Caki2 (cell line): ENCODE measurements at places on chromosomes 16 and 17.

- DNase-seq, result no peak
Measured at GRCh38 chr17:61536422-61536955, 54.5 kb downstream of the NACA2 start.

DNA sequence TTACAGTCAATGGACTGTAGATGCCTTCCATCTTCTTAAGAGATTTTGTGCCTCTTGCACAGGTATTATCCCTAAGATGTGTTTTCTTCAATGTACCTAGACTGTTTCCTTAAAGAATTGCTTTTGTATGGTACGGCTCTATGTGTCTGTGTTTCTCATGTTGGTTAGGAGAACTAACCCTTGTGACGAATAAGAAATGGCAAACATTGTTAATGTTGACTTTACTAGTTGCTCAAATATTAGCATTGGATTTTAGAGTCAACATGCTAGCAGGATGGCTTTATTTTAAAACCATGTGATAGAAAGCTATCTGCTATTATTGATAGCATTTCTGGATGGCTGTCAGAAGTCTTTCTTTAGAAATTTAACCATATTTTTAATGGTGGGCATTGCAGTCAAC lies 34.5 kb downstream of the WWOX start:
- no peak for DNase-seq

- DNase-seq, result no peak
Measured at GRCh38 chr16:57601801-57602478, 26.5 kb upstream of the ADGRG1 start.

GRCh38 chr17:71460943-71461342 lies 659.9 kb upstream of the SOX9 start:
- peak; percentile 30 for DNase-seq

- no peak for DNase-seq
Measured at GRCh38 chr17:27386206-27387075, 69.8 kb upstream of the KSR1 start.

- no peak for DNase-seq
Measured at GRCh38 chr17:81409190-81409935, 14.1 kb downstream of the BAHCC1 start.

- DNase-seq, result no peak
Measured at GRCh38 chr16:61421111-61421510, 615.1 kb downstream of the CDH8 start.

DNA sequence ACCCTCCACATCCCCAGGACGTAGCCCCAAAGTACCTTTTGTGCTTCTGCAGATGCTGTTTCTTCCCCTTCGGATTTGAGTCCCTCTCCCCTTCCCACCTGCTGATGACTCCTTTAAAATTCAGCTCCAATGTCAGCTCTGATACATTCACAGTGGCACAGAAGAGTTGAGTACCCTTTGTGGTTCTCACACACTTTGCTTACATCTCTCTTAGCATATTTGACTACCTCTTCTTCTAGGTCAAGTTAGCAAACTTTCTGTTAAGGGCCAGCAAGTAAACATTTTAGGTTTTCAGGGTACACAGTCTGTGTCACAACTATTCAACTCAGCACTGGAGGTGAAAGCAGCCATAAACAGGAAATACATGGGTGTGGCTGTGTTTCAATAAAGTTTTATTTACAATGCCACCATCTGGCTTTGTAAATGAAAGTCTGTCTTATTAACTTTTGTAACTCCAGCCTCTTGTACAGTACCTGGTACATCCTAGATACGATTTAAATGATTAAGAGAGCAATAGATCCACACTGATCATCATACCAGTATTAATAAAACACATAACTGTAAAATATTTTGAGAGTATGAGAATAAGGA lies 161.7 kb downstream of the SOX9 start:
- DNase-seq, result no peak

- DNase-seq, result no peak
Measured at GRCh38 chr16:392450-393030, 4.5 kb upstream of the NME4 start.

GRCh38 chr17:8105957-8106398 lies 12.3 kb downstream of the ALOXE3 start:
- DNase-seq, result no peak

- no peak for DNase-seq
Measured at GRCh38 chr17:59000022-59000421, 106.7 kb downstream of the TRIM37 start.

GRCh38 chr16:15897121-15897780 lies 8.8 kb upstream of the CEP20 start:
- DNase-seq, result no peak

DNA sequence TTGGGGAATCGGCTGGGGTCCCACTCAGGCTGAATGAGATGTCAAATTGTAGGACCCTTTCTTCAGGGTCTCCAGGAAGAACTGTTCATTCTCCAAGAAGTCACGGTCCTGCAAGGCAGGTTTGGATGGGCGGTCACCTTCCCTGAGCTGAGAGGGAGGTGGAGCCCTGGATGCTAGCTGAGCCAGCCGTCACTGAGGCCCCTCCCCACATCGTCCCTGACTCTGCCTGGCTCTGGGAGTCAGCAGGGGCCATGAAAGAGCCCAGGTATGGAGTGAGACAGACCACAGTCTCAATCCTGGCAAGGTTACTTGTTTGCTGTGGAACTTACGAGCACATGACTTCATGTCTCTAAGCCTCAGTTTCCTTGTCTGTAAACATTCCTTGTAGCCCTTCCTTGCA lies 6.0 kb upstream of the MRPL38 start:
- no peak for DNase-seq

GRCh38 chr17:79562931-79563210 lies 48.0 kb downstream of the RBFOX3 start:
- no peak for DNase-seq

- DNase-seq, result peak; percentile 21
Measured at GRCh38 chr17:36072431-36073121, 8.5 kb downstream of the CCL18 start.

- no peak for DNase-seq
Measured at GRCh38 chr16:57998992-57999365, 1.5 kb downstream of the ZNF319 start.

GRCh38 chr16:22784690-22785214 lies 29.2 kb upstream of the HS3ST2 start:
- DNase-seq, result no peak

GRCh38 chr16:84660973-84661372 lies 12.7 kb downstream of the KLHL36 start:
- DNase-seq, result no peak

DNA sequence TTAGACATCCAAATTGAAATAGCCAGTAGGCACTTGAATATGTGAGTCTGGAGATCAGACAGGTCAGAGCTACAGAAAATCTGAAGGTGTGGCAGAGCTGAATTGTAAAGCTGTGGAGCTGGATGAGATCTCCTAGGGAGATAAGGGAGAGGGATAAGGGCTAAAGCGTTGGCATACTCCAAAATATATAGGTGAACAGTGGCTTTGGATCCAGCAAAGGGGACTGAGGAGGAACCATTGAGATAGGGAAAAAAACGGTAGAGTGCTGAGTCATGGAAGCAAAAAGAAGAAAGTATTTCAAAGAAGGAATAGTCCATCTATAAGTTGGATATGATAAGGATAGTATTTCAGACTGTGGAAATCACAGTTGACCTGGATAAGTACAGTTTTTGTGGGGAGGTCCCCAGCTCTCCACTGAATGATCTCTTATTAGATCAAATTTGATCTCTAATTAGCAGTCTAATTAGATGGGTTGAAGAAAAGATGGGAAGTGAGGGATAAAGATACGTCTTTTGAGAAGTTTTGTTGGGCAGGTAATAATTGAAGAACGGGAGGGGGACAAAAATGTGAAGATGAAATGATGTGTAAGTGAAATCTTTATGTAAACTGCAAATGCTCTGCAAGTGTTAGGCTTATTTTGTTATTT lies 587 bp upstream of the DBF4B start:
- peak; percentile 24 for DNase-seq

DNA sequence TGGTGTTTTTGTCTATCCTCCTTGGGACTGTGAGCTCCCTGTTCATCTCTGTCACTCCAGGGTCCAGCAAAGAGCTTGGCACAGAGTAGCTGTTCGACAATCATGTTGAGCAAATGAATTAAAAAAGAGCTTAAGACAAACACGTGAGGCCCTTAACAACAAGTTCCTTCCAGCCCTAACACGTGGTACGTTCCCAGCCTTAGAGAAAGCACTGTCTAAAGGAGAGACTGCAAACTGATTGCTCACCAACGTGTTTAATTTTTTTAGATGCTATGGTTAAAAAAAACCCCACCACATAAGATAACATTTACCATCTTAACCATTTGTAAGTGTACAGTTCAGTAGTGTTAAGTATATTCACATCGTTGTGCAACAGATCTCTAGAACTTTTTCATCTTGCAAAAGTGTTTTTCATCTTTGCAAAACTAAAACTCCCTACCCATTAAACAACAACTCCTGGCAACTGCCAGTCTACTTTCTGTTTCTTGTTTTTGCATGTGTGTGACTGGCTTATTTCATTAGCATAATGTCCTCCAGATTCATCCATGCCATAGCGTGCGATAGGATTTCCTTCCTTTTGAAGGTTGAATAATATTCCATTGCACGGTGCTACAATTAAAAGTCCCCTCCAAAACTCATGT lies 28.2 kb downstream of the LAT start:
- DNase-seq, result no peak

- no peak for DNase-seq
Measured at GRCh38 chr17:50981279-50981678, 115.1 kb upstream of the TOB1 start.

DNA sequence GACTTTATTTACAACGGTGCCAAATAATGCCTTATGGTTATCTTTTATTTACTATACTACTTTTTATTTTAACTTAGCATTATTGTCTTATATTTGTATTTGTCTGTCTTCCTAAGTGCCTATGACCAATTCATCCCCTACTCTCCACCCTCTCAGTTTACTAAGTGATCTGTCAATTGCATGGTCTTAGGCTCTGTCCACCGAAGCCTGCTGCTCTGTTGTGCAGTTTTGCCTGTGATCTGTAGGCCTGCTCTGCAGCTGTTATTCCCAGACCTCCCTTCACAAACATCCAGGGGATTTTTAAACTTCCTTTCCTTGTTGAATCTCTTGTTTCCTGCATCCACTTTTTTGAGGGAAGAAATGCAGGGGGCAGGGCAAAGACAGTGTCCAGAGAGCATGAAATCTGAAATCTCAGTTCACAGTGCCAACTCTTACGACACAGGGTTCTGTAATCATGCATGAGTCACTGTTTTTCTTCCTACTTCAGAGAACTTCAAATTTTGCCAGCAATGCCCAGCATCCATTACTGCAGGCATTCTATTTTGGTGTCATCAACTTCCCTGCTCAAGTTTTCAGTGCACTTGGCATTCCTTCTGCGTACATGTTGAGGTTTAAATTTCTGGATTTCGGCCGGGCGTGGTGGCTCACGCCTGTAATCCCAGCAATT lies 11.4 kb downstream of the SLFN5 start:
- DNase-seq, result peak; percentile 94

DNA sequence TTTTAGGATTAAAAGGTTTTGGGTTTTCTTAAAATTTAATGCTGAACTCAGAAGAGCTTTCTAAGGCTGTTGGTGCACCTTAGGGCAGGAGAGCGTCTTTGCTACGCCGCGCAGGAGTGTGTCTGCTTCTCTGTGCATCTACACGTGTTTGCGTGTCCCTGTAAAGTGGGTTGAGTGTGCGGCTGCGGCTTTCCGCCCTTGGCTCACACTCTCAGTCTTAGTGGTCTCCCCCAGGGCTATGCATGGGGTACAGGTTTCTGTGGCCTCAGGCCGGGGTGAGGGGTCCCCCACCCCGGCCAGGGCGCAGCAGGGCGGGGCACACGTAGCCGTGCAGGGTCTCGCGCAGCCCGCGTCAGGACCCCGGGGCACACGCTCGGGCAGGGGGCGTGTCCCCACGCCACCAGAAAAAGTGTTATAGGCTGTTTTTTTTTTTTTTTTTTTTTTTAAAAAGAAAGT lies 727 bp upstream of the TENT4B start:
- no peak for DNase-seq

- no peak for DNase-seq
Measured at GRCh38 chr17:66569572-66569971, 265.3 kb upstream of the CACNG5 start.

DNA sequence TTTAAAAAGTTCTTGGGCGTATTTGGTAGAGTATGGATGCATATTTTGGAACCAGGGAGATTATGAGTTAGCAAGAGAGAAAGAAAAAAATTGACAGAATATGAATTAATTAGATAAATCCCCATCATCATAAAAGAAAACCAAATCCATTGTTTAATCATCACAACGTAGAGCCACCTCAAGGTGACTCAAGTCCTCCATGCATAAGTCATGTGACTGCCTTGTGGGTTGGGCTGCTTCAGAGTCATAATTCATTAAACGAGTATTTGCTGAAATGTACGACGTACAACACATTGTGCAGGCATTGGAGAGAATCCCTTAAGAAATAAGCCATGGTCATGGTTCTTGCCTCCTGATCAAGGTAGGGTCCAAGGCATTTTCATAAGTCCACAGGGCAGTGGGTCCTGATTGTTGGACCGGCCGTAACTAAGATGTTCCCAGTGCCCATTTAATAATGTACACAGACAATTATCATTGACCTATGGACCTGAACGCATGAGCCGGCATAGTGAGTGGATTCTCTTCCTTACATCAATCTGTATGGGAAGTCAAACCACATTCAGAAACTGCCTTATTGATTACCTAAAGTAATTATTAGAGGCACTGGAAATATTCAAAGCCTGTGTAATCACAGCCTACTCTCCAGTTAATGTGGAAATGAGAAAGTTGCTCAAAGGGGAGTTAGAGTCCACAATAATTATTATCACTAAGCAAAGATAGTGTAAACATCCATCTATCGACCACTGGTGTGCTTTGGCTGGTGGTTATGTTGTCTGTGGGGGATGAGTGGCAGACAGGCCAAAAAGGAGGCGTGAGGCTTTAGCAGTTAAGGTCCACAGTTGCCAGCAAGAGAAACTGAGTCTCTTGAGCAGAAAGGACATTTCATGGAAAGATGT lies 165.4 kb downstream of the PITPNC1 start:
- no peak for DNase-seq

- peak; percentile 50 for DNase-seq
Measured at GRCh38 chr17:72121164-72122009, 567 bp downstream of the SOX9 start.

DNA sequence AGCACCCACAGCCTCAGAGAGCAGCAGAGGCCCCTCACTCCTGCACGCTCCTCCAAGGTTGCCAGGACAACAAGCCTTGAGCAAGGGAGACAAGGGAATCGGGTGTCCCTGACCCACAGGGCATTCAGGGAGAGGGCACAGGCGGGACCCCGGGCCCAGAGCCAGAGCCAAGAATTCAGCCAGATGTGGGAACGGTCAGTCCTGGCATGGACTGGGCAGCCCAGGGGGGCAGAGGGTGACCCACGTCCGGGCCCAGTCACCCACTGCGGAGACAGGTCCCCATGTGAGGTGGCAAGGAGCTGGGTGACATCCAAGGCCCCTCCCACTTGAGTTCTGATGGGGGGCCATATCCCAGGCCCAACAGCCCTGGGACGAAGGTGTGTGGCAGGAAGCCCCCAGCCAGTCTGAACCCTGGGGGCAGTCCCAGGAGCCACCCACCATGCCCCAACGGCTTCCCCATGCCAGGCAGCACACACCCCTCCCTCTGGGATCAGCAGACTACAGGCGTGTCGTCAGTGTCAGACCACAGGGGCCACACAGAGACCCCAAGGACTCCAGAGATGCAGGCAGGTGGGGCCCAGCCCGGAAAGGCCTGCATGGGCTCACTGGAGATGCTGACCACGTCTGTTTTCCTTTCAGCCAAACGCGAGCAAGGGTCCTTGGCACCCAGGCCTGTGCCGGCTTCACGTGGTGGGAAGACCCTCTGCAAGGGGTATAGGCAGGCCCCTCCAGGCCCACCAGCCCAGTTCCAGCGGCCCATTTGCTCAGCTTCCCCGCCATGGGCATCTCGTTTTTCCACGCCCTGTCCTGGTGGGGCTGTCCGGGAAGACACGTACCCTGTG lies 23.0 kb downstream of the USP6 start:
- DNase-seq, result no peak

GRCh38 chr16:61435346-61435745 lies 600.9 kb downstream of the CDH8 start:
- no peak for DNase-seq
